ENCODE measurements at places on chromosomes 3 and 15.

- DNase-seq: no peak
Observed at GRCh38 chr15:71810256-71811035, at the start of gene NR2E3. TSS of gene NR2E3 (plus strand) at chr15:71810554. CDS start at chr15:71810744, 190 bp downstream.

DNA sequence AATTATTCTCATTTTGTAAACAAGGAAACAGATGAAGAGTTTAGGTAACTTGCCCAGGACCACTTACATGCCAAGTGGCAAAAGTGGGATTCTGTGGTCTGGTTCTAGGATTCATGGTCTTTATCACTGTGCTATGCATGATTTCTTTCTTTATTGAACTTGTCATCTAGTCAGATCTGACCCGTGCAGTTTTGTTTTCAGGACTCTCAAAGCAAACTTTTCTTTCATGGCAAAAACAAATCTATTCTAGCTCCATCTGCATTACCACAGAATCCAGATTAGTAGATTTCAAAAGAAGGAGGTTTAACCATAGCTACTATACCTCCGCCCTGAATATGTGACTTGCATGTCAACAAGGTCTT is 404.4 kb downstream of the PTPRG start:
- DNase-seq: no peak

DNA sequence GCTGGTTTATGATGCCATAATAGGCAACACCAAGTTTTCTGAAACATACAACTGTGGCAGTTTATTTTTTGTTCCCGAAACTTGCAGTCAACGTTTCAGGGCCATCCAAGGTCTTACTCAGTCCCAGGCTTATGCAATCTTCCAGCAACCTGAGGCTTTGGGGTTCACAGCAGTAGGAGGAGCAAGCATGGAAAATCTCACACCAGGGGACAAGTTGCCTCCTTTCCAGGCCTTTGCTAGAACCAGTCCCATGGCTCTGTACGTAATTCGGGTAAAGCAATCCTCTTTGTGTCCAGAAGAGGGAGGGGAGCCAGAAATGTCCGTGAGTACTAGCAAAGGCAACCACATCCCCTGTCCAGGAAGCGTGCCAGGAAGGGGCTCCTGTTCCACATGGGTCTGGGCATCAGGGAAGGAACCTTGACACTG is 4.7 kb upstream of the FAM240A start:
- DNase-seq: no peak

GRCh38 chr3:69079269-69080159 is 651 bp downstream of the UBA3 start:
- DNase-seq: no peak

GRCh38 chr3:168914662-168915061 is 748.9 kb downstream of the MECOM start:
- no peak for DNase-seq

GRCh38 chr3:59611649-59612443 is 562.0 kb upstream of the CFAP20DC start:
- no peak for DNase-seq

GRCh38 chr3:144107923-144108322 is 136.3 kb downstream of the DIPK2A start:
- DNase-seq: no peak

DNA sequence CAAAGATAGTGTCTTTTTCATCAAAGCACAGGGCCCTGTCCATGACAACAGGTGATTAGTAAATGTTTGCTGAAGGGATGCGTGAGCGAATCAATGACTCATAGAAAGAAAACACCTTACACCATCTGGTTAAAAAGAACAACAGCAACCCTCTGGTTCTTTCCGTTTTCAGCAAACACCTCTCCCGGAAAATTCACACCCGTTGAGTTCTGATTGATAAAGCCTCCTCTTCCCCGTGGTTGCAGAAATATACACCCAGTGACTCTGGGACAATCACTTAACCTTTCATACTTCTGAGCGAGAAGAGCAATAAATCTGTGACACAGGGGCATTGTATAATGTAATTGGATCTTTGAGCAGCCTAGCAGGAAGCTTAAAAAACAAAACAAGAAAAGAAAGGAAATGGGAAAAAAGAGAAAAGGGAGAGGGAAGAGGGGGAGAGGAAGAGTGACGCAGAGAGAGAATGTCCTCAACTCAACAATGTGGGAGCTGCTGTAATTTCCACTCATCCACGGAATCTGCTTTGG is 37.6 kb downstream of the ADAMTS9 start:
- DNase-seq: no peak

DNA sequence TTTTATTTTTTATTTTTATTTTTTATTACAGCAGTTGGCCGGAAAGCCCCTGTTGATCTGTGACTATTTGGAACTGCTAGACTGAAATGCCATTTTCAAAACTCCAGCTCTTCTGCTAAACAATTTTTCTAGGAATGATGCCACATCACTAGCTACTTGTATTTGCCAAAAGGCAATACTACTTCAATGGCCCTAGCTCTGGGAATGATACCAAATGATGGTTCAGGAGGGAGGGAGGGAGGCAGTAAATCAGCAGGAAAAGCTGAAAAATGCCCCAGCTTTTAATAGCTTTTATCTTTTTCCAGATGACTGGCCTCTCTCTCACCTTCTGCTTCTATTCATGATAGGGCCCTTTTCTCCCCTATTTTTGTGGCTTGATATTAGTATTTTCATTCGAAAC is 2.6 kb upstream of the CHL1 start:
- DNase-seq: no peak

DNA sequence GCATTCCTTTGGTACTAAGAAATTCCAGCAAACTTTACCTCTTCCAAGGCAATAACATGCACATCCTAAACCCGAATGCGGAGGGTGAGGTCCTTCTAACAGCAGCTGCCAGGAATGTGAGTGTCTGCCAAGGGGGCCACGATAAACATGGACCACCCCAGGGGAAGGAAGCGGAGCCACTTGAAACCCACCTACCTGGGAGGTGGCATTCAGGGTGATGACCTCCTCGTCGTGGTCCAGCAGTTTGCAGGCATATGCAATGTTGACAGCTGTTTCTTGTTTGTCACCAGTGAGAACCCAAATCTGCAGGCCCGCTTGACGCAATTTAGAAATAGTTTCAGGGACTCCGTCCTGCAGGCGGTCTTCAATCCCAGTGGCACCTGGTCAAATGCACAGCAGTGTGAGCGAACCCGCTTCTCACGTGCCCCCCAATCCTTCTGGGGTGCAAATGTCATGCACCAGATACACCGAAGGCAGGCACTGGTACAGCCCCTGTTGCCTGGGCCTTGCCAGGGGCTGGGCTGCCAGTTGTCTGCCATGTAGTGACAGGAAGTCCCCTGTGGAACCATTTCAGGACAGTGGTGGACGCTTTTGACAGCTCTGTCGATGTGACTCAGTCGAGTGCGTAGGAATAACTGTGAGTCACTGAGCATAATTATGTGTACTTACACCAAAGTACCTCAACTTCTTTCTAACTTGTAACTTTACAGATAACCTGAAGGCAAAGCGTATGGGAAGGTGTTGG is 161.2 kb downstream of the ATP10A start:
- DNase-seq: no peak

DNA sequence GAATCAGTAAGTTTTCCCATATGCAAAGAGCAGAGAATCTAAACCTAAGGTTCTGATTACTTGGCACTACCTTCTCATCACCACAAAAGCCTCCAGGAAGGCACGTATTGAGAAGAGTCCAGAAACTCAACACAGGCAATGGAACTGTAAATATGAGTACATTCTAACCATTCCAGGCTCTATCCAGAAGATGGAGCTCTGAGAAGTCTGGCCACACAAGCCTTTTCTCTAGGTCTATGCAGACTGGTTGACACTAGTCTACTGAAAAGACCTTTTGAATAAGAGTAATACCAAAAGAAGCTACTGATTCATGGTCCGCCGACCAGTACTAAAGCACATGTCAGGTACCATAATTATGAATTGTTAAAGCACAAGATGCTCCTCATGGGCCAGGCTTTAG is 12.2 kb upstream of the NCKIPSD start:
- no peak for DNase-seq

DNA sequence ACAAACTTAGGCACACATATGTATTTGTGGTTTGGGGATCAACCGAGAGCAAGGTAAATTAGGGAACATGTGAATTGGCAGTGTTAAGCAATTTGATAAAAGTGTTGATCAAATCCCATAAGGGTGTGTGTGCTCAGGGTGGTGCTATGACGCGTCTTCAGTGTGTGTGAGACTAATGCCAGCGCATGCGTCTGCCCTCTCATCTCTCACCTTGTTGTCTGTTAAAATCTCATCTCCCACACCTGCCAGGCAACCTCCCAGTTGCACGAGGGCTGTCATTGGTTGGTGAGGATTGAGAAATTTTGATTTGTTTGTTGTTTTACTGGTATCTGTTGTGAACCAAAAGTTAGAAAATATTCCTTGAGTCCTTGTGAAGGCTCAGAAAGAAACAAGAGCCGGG is 137.2 kb upstream of the ICE2 start:
- no peak for DNase-seq

DNA sequence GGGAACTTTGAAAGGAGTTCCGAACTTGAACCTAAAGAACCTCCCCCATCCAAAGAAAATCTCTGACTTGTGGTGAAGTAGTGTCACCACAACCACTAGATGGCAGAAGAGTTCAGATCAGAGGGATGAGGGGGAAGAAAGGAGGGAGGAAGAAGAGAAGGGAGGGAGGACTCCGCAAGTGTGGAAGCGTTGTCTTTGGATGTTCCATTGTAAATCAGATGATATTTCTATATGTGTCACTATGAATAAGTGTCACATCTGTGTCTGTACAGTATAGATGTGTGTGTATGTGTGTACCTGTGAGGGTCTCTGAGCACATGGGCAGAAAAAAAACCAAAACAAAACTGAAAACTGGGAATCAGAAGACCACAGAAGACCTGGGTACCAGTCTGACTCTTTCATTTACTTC is 16.9 kb downstream of the SLC24A1 start:
- peak; percentile 75 for DNase-seq

- no peak for DNase-seq
Observed at GRCh38 chr15:80450811-80451321, 46.7 kb downstream of the ARNT2 start.

DNA sequence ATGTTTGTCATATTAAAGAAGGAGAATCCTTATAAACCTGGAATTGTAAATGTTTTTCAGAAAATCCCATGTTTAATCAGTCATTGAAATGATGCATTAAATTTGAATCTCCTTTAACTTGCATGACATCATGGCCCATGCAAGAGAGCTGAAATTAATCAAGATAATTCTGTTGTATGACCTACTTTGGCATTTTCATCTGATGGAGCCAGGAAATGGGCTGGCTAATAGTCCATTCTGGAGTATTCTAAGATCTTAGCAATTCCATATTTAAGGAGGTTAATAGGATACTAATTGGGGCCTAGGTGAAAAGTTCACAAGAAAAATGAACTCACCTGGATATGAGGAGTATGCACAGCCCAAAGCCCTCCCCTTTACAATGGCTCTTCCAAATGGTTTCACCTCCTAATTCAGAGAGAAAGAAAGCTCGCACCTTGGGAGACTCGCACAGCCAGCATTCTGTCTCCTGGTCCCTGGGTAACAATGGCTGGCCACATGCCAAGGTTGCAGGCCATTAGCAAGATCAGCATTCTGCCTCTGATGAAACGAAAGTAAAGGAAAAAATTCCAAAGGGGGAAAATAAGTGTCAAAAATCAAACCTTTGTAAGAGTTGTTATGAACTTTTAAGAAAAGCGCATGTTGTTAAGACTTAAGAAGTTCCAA is 786.4 kb downstream of the MCTP2 start:
- no peak for DNase-seq

GRCh38 chr3:47006145-47006651 is 26.7 kb downstream of the NBEAL2 start:
- no peak for DNase-seq

DNA sequence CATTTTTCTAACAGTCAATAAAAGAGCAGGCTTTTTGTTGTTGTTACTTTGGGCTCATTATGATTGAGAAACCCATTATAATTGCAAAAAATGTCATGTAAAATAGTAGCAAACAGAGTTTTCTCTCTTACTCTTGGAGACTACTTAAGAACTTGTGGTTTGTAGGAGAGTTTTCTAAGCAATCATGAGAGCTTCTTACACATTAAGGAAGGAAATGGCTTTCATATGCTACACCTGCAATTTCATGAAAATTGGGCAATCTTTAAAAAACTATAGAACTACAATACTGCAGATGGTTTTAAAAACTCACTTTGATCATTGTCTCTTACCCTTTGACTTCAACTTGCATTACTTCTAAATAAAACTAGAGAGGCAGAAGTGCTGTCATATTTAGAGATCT is 701.8 kb downstream of the ZPLD1 start:
- no peak for DNase-seq

DNA sequence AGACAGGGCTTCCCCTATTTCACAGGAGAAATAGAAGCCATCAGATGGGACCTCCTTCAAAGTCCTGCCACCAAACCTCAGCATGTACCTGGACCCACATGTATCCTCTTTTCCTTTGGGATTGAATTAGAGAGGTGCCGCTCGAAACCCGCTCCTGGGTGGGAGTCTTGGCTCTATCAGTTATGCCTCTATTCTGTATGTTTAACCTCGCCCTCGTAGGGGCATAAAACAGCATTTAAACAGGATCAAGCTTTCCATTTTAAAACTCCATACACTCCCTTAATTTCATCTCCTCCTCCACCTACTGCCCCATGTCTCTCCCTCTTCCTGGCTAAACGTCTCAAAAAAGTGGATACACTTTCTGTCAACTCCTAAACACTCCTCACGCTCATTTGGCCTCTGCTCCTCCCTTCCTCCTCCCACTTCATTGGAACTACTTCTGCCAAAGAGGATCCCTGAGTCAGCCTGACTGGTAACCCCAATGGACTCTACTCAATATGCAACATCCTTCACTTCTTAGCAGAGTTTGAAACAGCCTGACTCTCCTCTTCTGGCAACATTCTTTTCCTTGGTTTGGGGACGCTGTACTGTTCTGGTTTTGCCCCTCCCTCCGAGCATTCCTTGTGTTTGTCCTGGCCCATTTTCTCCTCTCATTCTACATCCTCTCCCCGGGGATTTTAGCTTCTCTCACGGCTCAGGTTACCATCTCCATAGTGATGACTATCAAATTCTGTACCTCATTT is 23.0 kb upstream of the MUC20 start:
- peak; percentile 97 for DNase-seq

DNA sequence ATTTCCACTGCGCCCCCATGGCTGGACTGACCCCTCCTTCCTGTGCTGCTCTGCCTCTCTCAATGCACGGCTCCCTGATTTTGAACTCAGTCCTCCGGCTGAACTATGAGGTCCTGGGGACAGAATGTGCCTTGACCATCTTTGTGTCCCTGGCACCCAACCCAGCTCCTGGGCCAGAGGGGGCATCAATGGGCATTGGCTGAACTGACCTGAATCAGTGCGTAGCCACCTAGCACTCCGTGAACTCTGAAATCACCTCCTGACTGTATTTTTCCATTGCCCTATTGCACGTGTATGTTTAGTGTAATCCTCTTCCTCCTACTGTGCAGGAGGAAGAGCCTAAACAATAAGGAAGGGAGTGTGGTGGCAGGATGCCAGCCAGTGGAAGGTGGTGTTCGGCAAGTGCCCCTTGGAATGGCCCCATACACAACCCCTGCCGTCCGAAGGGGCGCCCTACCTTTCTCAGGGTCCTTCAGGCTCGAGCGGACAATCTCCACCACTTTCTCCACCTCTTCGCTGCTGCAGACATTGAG is 33.5 kb downstream of the BDH1 start:
- no peak for DNase-seq

DNA sequence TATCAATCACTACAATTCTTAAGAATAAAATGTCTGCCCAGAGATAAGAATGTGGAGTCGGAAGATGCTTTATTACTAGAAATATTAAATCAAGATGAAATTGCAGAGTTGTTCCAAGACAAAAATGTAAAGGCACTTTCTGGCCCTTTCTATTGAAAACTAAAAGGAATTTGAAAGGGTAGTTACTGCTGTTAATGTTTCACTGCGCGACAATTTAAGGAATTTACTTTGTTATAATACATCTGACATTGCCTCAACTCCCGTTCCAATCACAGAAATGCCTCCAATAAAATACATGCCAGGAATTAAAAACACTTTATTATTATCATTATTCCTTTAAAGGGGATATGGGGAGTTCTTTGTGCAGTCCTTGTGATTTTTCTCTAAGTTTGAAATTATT is 26.4 kb downstream of the RSL24D1 start:
- DNase-seq: no peak
